ENCODE measurements at places on chromosomes 1 and 21.

DNA sequence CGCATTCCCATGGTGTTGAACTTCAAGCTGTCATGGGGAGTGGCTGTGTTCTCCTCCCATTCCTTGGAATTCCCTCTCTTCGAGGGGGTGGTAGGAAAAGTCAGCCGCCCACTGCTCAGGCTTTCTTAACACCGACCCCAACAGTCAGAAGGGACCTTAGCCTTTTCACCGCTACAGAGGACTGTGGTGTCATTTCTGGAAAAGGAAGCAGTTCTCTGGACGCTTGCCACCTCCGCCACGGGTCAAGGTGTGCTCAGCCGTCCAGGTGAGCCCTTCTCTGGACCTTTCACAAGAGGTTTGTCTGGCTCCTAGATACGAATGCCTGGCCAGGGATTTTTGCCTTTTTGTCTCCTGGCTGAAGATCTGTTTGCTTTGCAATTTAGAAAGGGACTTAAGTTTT lies 31.8 kb downstream of the CLIC6 start:
- no peak for DNase-seq

DNA sequence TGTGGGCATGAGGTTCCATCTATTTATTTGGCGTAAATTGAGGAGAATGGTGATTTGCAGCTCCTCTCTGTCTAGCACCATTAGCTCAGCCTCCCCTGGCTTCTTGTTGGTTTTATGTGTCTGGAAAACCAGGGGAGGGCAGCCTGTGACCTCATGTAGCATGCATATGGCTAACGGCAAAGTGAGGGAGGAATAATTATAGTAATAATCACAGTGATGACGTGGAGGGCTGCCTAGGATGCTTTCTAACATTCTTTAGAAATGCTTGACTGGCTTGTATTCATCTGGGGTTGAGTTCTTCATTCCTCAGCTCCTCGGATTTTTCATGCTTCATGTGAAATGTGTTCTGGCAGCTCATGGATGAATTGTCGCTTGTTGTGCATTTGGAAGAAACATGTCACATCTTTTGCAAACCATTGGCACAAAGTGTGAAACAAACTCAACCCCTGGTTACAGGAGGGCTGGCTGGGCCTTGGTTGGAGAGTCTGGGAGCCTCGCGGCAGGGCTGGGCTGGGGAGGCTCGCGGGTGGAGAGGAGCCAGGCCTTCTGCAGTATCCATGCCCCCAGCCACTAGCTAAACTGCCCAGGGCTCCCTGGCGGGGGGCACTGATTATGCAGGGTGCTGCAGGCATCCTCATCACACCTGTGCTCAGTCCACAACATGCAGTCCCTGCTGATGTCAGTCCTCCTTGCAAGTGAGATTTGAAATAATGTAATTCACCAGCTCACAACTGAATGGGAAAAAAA lies 149.6 kb downstream of the DISC1 start:
- DNase-seq: no peak

DNA sequence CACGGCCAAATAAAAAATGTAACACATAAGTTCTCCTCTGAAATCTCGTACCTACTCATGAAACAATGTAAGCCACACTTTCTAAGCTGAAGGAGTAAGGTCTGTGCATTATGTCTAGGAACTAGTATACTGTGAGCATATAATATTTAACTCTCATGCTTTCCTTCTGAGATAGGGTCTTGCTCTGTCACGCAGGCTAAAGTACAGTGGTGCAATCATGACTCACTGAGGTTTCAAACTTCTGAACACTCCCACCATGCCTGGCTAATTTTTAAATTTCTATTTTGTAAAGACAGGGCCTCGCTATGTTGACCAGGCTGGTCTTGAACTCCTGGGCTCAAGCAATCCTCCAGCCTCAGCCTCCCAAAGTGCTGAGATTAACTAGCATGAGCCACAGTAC lies 71.3 kb downstream of the AHCTF1 start:
- no peak for DNase-seq

GRCh38 chr1:167627865-167628641 lies 2.0 kb upstream of the RCSD1 start:
- DNase-seq: peak; percentile 69

DNA sequence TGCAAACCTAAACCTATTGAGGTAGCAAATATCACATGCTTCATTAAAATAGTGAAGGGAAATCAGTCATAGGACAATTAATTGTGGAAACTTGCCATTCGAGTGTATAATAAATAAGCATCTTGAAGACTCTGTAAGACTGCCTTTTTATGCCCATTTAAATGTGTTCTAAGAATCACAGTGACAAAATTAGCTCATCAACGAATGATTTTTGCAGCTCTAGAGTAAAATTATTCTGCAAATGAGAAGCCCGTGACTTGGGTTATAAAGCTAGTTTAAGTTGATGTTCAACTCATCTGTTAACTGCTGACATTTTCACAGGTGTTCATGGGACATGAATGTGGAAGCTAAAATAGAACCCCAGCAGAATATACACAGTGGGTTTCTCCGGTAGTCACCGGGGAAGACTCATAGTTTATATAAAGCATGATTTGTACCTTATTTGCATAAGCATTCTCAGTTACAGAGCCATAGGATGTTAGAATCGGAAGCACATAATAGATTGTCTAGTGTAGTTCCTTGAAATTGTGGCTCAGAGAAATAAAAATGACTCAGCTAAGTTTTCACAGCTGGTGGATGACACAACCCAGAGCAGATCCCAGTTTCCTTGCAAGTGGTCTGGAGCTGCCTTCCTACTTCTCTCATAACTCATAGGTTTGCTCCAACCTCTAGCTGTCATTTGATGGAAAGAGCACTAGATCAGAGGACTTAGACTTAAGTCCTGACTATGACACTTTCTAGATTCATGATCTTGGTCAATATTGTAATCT lies 107.3 kb downstream of the UCHL5 start:
- no peak for DNase-seq

DNA sequence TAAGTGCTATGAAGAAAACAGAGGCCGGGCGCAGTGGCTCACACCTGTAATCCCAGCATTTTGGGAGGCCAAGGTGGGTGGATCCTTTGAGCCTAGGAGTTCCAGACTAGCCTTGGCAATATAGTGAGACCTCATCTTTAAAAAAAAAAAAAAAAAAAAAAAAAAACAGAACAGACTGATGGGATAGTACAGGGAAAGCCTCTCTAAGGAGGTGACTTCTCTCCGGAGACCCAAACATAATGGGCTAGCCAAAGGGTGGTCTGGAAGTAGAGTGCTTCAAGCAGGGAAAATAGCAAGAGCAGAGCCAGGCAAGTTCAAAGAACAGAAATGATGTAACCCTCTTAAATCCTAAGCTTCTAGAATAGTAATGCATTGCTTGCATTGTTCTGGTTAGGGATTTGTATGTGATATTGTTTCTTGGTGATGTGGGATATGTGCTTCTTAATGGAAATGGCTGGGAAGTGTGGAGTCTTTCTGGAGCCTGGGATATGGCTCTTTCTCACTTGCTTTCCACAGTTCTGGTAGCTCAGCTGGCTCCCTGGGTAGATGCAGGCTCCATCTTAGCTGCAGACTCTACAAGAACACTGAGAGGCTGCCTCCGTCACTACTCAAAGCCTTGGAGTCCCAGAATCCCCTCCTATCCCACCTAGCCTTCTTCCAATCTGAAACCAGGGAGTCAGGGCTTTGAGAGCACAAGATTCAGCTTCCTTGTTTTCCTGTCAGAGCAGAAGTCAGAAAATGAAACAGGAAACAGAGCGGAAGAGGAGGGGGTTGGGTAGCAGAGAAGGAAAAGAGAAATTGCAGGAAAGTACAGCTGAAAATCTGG lies 1.9 kb upstream of the PIGV start:
- DNase-seq: no peak

GRCh38 chr1:201781437-201781836 lies 47.5 kb upstream of the IPO9 start:
- DNase-seq: no peak

DNA sequence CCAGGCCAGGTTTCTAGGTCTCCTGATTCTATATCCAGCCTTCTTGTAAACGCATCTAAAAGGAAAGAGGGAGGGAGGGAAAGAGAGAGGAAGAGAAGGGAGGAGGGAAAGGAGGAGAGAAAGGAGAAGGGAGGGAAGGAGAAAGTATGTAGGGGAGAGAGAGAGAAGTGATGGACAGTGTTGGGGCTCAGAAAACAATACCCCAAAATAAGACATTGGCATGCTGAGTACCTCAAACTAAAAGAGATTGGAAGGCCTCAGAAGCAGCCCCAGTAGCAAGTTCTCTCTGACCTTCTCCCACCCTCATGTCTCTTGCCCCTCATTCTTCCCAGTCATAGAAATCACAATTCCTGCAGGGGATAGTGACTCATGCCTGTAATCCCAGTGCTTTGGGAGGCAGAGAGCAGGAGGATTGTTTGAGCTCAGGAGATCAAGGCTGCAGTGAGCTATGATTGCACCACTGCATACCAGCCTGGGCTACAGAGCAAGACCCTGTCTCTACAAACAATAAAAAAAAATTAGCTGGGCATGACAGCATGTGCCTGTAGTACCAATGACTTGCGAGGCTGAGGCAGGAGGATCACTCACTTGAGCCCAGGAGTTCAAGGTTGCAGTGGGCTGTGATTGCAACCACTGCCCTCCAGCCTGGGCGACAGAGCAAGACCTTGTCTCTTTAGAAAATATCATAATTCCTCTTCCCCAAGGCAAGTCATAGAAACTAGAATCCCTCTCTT lies 51.2 kb downstream of the DNTTIP2 start:
- no peak for DNase-seq

DNA sequence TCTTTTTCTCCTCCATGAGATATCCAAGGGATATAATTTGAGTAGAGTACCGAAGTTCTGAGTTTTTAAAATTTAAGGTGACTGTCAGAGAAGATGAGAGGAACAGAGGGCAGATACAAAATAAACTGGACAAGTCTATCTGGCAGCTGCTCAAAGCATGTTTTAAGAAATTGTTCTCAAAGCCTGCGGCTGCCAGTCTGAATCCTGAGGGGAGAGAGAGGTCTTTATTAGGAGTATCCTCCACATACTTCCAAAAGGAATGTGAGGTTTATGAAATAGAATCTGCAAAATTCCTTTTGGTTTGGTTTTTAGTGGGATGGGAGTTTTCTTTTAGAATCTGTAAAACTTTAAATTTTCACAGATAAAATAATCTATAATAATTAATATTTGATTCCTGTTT lies 41.3 kb downstream of the TTC13 start:
- DNase-seq: no peak

DNA sequence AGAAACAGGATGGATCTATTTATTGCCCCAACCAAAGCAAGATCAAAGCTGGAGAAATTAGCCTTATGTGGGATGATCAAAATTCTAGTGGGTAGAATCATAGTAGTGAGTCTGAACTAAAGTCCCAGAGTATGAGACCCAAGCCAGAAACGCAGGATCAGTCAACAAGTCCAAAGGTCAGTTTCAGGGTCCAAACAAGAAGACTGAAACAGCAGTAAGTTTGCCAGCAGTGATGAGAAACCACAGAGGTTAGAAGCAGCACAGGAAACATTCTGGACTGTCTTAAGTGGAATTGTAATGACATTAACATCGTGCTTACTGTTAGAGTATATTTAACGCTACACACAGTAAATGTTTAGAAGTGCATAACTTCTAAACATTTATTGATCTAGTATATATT lies 251.0 kb downstream of the LRRIQ3 start:
- no peak for DNase-seq

GRCh38 chr1:206896261-206896660 lies 982 bp upstream of the IL24 start:
- no peak for DNase-seq

DNA sequence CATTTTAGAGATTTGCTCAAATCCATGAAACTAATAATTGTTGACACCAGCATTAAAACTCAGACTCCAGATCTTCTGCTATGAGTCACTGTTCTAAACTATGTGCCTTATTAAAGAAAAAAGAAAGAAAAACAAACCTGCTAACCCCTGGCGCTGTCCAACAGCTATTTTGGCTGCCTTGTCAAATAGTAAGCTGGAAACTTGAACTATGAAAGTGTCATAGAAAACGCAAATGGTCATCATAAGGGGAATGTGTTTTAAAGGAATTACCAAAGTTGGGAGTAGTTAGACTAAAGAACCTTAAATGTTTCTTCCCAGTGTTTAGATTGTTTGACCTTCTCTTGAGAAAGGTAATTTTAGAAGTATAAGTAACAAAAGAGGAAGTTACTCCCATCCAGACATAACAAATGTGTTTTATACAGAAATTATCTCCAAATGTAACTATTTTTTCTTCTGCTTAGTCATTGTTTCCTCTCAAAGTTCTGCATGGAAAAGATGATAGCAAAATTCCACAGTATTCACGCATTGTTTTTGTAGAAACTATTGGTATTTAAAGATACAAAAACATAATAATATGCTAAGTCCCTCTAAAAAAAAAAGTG lies 272.4 kb downstream of the TPR start:
- no peak for DNase-seq

GRCh38 chr1:46820076-46820475 lies 21.2 kb downstream of the CYP4B1 start:
- DNase-seq: no peak
